RPMI7951 (cell line): ENCODE measurements at places on chromosomes 7 and 10. TPM values are rescaled to one million over a fixed set of nuclear protein-coding genes. Genes with fewer than 3 reads are reported as not detected.
A peak's percentile ranks its signal among the peaks of the same experiment; 100 is the strongest.

GRCh38 chr7:100563809-100564400 lies 9.8 kb downstream of the SAP25 start:
- peak; percentile 67 for DNase-seq

Gene CHAT
- total RNA-seq, result not detected in 2 replicates

Gene RAB19
- total RNA-seq, result not detected in 2 replicates

Gene TAC1
- total RNA-seq, result 20.4 and 26.2 TPM in 2 replicates

DNA sequence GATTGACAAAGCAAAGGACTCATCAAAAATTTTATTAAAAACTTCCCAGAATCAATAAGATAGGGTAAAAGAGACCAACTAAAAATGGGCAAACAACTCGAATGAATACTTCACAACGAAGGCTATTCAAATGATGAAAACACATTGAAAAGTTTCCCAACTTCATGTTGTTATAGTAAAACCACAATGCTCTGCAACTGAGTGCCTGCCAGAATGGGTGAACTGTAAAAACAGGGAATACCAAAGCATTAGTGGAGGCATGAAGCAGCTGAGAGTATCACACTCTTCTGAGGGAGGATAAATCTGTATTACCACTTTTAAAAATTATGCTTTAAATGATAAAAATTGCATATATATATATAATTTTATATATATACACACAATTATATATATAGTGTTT lies 1214.7 kb downstream of the SORCS3 start:
- no peak for DNase-seq

GRCh38 chr7:107920048-107920772 lies 29.2 kb downstream of the DLD start:
- DNase-seq, result peak; percentile 26
